Cardiac fibroblast (primary cell): ENCODE measurements at places on chromosomes 1 and 21.

DNA sequence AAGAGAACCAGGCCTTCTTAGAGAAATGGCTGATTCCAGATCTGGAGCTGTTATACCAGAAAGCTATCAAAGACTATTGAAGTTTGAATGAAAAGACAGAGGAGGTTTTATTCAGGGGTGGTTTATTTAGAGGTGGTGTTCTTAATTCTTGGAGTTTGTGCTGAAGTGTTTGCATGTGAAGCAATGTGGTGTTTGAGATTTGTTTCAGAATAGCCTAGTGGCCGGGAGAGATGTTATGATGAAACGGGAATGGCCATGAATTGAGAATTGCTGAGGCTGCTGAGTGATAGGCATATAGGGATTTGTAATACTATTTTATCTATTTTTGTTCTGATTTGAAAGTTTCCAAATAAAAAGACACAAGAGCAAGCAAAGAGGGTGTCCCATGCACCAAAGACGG is 10.5 kb upstream of the SHE start:
- no peak for DNase-seq

GRCh38 chr1:116099919-116100318 is 11.3 kb upstream of the MAB21L3 start:
- no peak for DNase-seq

DNA sequence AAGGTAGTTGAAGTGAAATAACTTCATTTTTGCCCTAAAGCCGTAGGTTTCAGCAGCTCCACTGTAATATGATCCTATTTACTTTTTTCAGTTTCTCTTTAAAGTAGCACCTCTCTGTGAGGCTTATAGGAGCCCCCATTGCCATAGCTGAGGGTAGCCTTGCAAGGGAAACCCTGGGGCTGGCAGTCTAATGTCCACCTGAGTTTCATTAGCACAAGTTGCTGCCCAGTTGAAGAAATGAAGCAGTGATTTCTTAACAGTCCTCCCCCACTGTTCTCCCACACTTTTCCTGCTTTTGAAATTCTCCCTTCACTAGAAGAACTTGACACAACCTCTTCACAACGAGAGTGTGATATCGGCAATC is 1.5 kb downstream of the HMCN1 start:
- DNase-seq = peak; percentile 29

DNA sequence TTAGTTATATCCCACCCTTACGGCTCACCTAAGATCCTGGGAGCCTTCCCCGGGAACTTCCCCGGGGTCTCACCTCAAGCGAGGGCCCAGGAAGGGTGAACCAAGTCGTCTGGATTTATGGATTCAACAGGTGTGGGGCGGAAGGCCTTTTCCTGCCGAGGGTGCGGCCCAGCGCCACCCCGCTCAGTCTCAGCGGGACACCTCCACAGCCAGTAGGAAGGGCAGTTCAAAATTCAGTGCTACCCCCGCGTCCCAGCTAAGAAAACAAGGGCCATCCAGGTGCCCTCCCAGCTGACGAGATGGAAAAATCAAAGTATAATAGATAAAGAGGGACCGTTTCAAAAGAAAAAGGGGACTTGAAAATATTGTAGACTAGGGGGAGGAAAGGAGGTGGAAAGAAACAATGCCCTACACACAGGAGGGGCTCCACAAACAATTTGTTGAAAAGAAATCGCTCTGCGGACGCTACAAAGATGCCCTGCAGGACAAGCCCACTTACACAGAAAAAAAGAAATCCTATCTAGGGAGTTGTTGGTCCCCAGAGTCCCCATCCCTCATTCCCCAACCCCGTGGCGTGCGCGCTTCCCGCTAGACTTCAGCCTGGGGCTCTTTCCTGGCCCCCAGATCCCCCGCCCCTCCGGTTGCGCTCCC is 1.3 kb downstream of the SLC2A1 start:
- no peak for DNase-seq

GRCh38 chr21:46471514-46471913 is 12.8 kb downstream of the DIP2A start:
- no peak for DNase-seq

DNA sequence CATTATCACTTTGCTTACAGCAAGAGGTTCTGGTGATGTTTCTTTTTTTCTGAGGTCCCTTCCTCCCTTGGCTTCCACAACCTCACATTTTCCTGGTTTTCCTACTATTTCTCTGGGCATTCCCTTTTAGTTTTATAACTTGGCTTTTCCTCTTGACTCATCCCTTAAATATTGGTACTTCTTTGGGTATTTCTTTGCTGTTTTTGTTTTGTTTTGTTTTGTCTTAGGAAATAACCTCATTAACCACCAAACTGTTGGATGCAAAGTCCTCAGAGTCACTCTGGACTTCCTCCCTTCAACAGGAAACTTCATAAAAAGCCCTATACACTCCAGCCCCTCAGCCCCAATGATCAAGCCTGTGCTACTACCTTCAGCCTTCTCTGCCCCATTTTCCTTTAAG is 211.1 kb downstream of the DUSP10 start:
- DNase-seq = no peak

DNA sequence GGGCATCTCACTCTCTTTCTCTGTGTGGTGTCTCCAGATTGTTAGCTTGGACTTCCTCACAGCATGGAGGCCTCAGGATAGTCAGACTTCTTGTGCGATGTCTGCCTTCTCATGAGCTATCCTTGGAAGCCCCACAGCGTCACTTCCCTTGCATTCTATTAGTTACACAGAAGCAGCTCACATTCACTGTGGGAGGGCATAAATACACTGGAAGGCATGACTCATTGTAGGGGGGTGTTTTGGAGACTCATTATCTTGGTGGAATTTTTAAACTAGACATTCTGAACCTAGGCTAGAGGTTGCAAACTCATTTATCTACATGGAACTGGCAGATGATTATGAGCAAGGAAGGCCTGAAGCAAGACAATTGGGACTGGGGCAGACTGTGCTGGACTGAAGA is 21.4 kb upstream of the FASLG start:
- peak; percentile 76 for DNase-seq

DNA sequence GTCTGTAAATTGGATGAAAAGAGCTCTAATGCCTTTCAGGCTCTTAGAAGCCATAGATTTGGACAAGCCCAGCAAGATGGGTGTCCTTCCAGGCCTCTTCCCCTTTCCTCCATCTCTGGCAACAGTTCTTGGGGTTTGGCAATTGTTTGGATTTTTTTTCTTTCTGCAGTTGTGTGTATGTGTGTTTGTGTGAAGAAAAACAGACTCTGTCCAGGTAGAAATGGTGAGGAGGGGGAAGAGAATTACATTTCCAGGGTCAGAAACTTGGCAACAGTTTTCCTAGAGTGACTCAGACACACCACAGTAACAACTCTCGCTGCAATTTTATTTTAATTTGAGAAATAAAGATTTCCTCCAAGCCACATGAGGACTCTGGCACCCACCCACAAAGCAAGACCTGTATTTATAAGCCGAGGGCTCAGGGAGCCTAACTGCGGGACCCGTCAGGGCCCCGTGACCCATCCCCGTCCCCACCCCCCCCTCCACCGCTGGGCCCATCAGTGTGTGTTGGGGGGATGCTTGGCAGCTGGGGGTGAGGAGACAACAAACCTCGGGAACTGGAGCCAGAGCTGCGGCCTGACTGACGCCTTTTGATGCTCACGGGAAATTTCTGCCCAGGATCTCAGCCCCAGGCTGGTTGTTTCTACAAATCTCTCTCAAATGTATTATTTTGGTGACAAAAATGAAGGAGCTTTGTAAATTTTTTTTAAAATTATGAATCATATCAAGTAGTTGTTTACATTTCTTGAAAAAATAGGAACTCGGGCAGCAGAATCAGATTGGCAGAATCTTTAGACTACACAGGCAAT is 4.4 kb downstream of the TMEM200B start:
- no peak for DNase-seq
